Prostate gland (tissue), 2 donors: ENCODE measurements at places on chromosomes 7 and 10.

DNA sequence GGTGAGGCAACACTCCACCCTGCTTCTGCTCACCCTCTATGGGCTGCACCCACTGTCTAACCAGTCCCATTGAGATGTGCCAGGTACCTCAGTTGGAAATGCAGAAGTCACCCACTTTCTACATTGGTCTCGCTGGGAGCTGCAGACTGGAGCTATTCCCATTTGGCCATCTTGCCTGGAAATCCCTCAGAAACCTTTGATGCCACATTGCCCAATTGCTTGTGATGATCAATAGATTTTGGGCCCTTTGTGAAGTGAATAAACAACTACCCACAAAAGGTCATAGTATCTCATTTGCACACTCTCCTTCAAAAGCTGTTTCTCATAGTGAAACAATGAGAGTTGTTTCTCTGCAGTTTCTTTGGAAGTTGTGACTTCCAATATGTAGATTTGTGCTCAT is 742.9 kb downstream of the INHBA start:
- DNase-seq, result no peak

DNA sequence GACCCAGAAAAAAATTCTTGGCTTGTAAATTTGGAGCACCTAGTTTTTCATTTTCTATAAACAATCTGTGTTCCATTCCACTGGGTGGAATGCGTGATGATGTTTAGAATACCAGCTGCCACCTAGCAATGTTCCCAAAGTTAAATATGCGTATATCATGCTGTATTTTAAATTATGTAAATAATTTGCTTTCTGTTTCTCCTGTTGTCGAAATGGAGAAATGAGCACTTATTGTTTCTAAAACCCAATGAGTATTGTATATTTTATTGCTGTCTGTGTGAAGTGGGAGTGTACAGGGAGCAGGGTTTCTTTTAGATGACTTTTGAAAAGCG is 49.4 kb upstream of the CELF2 start:
- DNase-seq, result no peak

GRCh38 chr7:561631-562373 is 42.2 kb upstream of the PDGFA start:
- no peak for DNase-seq

- no peak for DNase-seq
Measured at GRCh38 chr10:77011874-77012811, 625.5 kb downstream of the KCNMA1 start.

DNA sequence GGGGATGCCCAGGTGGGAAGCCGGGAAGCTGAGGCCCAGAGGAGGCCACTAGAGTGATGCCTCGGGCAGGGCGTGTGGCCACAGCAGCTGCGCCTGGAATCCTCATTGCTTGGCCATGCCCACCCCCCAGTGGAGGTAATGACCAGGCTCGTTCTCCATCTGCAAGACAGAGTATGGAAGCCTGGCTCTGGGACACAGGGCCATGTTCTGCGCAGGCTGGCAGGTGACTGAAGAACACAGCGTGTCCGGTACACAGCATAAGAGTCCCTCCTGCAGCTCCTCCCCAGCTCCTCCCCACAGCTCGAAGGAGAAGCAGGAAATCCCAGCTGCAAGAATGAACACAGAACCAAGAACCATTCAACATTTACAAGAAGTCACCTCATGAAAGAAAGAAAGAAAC is 64.8 kb downstream of the SMURF1 start:
- DNase-seq, result peak; percentile 69

DNA sequence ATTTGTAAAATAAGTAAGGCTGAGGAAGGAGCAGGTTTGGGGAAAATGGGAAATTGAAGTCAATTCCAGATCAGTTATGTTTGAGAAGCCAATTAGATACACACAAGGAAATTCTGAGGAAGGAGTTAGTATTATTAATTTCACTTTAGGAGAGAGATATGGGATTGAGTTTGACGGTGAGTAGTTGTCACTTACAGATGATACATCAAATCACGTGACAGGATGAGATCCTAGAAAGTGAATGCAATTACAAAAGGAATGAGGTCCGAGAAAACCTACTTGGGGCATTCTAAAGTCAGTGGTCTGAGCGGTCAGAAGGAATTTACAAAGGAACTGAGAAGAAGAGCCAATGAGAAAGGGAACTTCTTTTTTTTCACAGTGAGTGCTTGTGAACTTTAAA is 364.3 kb upstream of the TMEM229A start:
- DNase-seq, result no peak

GRCh38 chr10:74981831-74982633 is 129.4 kb upstream of the SAMD8 start:
- no peak for DNase-seq

DNA sequence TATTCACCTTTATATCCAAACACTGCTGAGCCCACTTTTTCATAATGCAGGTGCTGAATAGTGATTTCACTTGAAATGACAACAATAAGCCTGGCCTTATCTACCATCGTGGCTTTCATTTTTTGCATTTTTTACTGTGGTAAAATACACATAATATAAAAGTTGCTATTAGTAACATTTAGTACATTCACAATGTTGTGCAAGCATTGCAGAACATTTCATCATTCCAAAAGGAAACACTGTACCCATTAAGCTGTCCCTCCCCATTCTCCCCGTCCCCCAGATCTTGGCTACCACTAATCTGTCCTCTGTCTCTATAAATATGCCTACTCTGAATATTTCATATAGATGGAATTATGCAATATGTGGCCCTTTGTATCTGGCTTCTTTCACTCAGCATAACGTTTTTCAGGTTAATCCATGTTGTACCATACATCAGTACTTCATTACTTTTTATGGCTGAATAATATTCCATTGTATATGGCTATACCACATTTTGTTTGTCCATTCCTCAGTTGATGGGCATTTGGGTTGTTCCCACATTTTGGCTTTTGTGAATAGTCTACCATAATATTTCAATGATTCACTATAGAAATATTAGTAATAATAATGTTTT is 68.5 kb upstream of the ARID5B start:
- DNase-seq, result peak; percentile 47

DNA sequence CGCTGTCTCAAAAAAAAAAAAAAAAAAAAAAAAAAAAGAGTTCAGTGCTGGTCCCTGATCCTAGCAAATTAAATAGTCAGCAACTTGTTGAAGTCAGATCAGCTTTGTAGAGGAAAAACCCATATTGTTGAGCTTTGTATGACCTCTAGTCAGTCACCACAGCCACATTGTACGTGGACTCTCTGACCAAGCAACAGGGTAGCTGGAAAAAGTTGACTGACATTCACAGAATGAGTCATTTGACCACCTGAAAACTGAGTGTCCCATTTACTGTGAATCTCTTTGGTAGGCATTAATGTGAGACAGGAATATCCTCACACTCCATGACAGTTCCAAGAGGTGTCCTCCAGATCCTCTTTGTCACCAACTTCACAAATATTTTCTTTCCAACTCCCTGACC is 371.1 kb downstream of the LRRTM3 start:
- no peak for DNase-seq
